ENCODE measurements at places on chromosomes 3 and 15.

DNA sequence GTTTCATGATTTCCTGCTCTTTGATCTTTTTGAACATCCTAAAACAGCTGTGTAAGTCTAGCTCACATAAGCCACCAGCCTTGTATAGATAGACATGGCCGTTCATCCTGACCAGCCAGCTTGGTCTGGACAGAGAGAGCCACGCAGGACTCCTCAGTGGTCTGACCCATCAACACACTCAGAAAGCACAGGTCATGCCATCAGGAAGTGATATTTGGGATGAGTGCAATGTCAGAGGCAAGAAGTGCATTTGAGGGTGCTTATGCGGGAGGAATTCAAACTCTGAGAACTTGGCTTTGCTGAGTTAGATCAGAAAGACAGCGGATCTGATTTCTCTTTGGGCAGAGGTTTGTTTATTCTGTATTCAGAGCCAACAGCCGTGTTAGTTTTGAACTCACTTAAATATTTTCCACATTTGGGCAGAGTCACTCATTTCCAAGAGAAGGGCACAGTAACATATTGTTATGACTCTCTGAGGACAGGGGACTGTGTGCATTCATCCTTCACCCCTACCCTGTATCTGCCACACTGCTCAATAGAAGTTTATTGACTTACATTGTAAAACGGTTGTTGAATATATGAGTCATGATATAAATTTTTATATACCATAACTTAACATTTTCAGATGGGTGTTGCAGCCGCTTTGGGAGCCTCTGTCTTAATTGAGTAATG, 225.3 kb upstream of the LYSMD4 start:
- DNase-seq: no peak

DNA sequence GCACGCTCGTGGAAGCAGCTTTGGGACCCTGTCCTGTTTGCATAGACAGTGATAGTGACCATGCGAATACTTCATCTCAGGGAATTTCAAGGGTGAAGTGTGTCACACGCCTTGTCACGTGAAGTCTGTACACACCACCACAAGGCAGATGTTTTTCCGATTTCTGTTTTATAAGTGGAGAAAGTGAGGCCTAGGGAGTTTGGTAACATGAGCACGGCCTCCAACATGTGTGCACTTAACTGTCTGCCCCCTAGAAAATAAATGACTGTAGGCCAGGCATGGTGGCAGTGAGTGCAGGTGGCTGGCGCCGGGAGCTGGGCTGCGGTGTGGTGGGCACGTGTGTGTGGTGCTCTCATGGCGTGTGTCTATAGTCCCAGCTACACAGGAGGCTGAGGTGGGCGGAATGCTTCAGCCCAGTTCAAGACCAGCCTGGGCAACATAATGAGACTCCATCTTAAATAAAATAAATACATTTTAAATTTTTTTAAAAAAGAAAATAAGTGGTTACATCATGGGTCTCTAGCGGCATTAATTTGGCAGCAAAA, 42.0 kb downstream of the WHAMM start:
- no peak for DNase-seq

DNA sequence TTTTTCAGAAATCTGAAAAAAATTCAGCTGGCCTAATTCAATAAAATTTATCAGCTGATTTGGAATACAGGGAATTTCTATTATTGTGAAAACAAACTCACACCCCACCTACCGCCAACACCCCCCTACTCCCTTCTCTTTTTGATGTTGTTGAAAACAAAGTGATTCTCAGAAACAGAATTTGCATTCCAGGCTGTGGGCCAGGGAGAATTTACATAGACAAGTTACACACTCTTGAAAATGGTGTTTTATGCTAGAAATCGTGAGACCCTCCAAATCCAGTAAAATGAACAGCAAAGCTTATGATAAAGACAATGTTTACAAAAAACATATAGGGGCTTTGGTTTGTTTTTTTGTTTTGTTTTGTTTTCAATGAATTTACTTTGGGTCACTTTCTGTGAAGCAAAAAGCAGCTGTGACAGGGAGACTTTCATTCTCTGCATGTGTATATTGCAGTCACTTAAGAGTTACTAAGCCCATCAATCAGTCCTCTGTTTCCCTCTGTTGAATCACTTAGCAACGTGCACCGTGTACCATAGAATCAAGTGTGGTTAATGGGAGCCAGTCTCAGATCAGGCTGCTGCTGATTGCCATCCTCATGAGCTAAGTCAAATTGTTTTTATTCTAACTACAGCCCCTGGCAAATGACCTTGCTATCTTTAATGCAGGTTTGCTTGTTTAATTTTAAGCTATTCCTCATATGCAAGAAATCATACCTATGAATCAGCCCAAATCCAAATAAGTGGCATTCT, 159.8 kb downstream of the ALCAM start:
- peak; percentile 84 for DNase-seq

DNA sequence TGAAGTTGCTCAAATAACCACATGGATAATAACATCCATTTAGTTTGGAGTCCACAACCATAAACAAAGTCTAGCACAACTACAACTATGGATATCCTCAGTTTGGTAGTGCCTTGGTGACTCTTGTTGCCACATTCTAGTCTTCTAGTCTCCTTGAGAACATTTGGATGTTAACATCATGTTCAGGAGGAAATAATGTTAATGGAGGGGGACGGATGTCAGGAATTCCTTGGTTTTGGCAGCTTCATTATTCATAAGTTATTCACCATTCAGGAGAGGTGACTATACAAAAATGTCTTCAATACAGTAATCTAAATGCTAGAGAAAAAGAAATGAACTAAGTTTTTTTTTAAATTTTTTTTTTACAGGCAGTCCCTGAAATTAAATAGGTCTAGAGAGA, 26.4 kb upstream of the GABPB1 start:
- no peak for DNase-seq

GRCh38 chr3:109683746-109684145, 346.4 kb upstream of the DPPA4 start:
- DNase-seq: no peak

- no peak for DNase-seq
Measured at GRCh38 chr3:31522152-31522551, 10.6 kb upstream of the STT3B start.

GRCh38 chr3:122451371-122451770, 35.5 kb upstream of the WDR5B start:
- no peak for DNase-seq

DNA sequence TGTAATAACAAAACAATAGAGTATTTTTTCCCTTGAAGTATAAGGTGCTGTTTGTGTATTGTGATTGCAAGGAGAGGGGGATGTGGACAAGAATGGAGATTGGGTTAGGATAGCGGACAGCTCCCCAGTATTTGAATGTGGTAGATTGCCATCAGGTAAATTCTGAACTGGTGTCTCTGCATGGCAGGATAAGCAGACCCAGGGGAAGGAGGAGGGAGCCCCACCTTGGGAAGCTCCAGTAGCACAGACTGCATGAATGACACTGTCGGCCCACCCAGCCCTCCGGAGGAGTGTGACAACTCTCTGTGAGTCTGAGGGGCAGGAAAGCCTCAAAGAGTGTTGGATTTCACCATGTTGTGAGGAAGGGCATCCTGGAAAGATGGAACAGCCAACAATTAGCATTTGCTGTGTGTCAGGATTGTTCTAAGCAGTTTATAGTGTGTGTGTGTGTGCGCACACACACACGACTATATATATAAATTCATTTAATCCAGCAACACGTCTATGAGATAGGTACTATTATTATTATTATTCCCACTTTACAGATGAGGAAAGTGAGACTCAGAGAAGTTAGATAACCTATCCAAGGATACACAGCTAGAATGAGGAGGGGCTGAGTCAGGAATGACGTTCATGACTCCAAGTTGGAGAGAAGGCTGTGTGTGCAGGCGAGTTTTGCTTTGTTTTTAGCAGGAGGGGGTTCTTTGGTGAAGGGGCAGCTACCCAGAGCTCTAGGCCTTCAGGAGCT, 63.4 kb upstream of the LCTL start:
- no peak for DNase-seq

DNA sequence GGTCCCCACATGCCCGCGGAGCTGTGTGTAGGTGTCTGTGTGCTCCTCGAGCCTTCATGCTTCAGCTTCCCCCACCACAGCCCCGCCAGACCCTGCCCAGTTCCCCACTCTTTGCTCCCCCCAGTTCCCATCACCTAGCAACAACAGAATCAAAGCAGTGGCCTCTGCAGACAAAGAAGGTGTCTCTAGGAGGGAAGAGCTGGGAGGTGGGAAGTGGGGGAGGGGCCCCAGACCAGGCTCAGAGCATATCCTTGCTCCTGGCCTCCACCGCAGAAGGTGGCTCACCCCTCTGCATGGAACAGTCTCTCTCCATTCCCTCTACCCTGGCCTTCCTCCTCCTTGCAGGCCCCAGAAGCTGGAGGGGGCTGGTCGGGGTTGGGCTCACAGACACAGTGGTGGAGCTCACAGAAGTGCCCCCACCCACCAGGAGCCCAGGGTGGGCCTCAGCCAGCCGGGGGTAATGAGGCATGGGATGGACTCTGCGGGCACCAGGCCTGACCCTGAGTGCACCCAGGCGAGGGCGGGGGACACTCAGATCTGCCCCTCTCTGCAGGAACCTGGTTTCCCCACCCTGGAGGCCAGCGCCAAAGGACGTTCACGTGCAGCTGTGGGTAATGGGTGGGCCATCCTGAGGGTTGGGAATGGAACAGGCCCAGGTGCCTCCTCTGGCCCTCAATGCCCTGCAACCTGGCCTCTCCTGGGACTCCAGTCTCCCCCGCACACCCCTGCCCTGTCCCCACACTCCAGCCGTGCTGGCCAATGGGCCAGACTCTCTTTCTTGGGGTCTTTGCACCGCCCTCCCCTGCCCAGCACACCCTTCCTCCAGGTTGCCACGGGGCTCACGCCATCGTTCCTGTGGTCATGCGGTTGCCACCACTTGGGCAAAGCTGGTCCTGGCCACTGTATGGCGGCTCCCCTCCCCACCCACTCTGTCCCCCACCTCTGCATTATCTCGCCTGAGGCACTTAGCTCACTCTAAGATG, 53.4 kb downstream of the TPRA1 start:
- peak; percentile 58 for DNase-seq

DNA sequence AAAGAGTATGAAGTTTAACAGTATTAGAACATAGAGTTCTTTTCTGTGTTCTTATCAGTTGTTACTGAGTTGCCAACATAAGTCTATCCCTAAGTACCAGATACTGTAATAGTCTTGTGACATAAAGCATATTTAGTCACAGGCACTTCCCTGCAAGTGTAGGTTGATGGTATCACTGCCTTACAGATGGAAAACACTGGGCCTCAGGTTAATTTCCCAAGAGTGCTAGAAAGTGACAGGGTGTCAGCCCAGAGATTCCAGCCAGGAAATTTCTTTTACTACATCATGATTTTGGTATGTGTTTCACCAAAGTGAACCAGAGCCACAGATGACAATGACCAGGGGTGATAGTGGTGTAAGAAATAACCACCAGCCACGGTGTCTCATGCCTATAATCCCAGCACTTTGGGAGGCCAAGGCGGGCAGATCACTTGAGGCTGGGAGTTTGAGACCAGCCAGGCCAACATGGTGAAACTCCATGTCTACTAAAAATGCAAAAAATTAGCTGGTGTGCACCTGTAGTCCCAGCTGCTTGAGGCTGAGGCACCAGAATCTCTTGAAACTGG, 3.2 kb downstream of the EIF1B start:
- no peak for DNase-seq

GRCh38 chr15:71185706-71186105, 70.4 kb downstream of the THSD4 start:
- no peak for DNase-seq

DNA sequence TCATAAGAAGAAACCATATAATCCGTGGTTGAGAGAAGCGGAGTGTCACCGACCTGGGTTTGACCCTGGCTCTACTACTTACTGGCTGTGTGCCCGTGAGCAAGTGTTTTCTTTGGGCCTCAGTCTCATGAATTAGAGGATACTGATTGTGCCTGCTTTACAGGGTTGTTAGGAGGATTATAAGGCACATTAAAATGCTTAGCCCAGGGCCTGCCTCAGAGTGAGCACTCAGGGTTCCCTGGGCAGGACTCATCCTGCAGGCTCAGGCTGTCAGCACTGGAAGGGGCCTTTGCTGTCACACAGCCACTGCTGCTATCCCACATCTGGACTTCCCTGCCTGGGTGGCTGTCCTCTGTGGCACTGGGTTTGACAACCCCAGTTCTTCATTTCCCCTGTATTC, 4.7 kb downstream of the PLA2G4F start:
- no peak for DNase-seq

DNA sequence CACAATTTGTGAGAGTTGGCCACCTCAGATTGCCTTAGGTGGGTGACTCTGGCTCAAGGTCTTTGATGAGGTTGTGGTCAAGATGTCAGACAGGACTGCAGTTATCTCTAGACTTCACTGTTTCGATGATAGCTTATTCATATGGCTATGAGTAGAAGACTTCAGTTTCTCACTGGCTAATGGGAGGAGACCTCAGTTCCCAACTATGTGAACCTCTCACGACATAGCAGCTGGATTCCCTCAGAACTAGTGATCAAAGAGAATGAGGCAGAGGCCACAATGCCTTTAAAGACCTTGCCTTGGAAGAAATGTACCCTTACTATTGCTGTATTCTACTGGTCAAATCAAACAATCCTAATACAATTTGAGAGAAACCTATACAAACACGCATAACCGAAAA, 607.5 kb upstream of the ROBO2 start:
- no peak for DNase-seq

- no peak for DNase-seq
Measured at GRCh38 chr15:89340573-89340972, 5.9 kb upstream of the POLG start.

- peak; percentile 86 for DNase-seq
Measured at GRCh38 chr3:151086484-151087456, 1.3 kb downstream of the MED12L start.

DNA sequence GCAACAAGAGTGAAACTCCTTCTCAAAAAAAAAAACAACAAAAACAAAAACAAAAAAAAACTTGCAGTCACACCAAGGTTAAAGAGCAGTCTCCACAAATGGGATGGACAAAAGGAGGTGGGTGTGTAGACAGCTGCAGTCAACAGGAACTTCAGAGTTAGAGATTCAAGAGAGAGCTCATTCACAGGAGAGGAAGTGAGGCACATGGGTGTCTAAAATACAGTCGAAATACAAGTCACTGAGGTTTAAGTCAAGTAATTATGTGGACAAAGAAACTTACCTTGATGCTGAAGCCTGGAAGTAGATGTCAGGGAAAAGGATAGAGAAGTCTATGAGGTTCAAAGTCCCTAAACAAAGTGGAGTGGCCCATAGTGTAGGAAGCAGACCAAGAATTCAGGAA, 14.8 kb downstream of the MRPS11 start:
- DNase-seq: no peak

DNA sequence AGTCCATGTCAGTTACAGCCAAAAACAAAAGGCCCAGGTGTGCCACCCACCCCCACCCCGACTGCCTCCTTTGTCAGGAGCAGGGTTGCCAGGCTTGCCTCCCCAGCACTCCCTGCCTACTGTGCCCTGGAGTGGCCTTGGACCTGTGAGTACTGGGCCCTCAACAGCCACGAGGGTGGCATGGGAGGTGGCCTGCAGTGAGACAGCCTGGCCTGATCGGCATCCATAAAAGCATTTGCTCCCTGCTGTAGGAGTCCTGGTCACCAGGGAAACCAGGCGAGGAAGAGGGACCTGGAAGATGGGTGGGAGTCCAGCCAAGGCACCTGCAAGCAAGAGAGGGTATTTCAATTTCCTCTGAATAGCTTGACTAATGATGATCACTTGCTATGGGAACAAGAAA, 56.4 kb upstream of the KCNMB2 start:
- DNase-seq: peak; percentile 36

Measured in NCI-H2081 (cell line).